ENCODE measurements at places on chromosomes 2 and 18. TPM values are rescaled to one million over a fixed set of nuclear protein-coding genes. Genes with fewer than 3 reads are reported as not detected.

ANKRD23 gene
- total RNA-seq: 4.2 TPM

OTOS gene
- not detected for total RNA-seq

LYPD6B gene
- total RNA-seq: 0.14 TPM

MALL gene
- 2.0 TPM for total RNA-seq

GATA6 gene
- total RNA-seq: 6.6 TPM

TMEM247 gene
- not detected for total RNA-seq

ARHGAP28 gene
- 2.1 TPM for total RNA-seq

TBC1D8 gene
- 10.4 TPM for total RNA-seq

SKA1 gene
- total RNA-seq: 18.7 TPM

EN1 gene
- not detected for total RNA-seq

SPRED2 gene
- total RNA-seq: 6.9 TPM

LIPG gene
- 2.8 TPM for total RNA-seq

GRCh38 chr2:142165790-142166189 lies 35.0 kb upstream of the LRP1B start:
- no peak overlapping the region for H3K4me3 ChIP-seq
- no peaks in the 10 kb centered on the region for H3K36me3 ChIP-seq
- no peaks in the 10 kb centered on the region for H3K27me3 ChIP-seq
- H3K27ac ChIP-seq: no peak overlapping the region

- no peaks in the 10 kb centered on the region for H3K27me3 ChIP-seq
- no peak overlapping the region for H3K4me3 ChIP-seq
- no peaks in the 10 kb centered on the region for H3K36me3 ChIP-seq
- no peak overlapping the region for H3K27ac ChIP-seq
Observed at GRCh38 chr18:74996996-74997395, 211.9 kb downstream of the PTGR3 start.

- no peaks in the 10 kb centered on the region for H3K4me1 ChIP-seq
- H3K27me3 ChIP-seq: no peaks in the 10 kb centered on the region
- no peak overlapping the region for H3K27ac ChIP-seq
- H3K36me3 ChIP-seq: no peaks in the 10 kb centered on the region
- no peak for DNase-seq
Observed at GRCh38 chr2:184945326-184945725, 347.0 kb downstream of the ZNF804A start.

- H3K27me3 ChIP-seq: no peaks in the 10 kb centered on the region
- H3K4me1 ChIP-seq: no peaks in the 10 kb centered on the region
- no peak overlapping the region for H3K4me3 ChIP-seq
- DNase-seq: no peak
- no peaks in the 10 kb centered on the region for H3K36me3 ChIP-seq
Observed at GRCh38 chr18:63736876-63737275, 34.1 kb downstream of the SERPINB11 start.

DNA sequence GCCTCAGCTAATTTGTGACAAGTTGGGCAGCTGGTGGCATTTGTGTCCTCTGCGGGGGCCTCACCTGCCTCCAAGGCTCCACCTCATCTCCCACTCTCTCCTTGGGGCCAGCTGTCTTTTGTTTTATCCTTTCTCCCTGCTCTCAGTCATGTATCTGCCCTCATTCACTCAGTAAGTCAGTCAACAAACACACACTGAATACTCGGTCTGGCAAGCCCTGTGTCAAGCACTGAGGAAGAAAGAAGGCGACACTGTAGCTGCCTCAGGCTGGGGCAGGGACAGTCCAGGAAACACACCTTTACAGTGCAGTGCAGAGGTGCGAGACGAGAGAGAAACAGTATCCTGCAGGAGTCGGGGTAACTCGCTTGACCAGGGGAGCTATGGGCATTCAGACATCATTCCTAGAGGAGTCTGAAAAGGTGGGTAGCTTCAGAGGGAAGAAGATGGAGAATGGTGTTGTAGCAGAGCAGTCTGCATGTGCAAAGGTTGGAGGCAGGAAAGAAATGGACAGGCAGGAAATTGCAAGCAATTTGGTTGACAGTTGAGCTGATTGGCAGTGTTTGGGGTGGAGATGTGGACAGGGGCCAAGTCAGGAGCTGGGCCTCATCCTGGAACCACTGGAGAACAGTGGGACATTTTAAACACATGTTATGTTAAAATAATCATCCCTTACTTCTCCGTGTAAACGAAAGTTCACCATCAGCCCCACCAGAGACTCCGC lies 34.9 kb downstream of the SCTR start:
- DNase-seq: no peak
- no peaks in the 10 kb centered on the region for H3K36me3 ChIP-seq
- peaks cover 54% of the 10 kb centered on the region for H3K4me1 ChIP-seq

- no peaks in the 10 kb centered on the region for H3K36me3 ChIP-seq
- no peaks in the 10 kb centered on the region for H3K4me1 ChIP-seq
- peaks cover 7% of the 10 kb centered on the region for H3K27me3 ChIP-seq
Observed at GRCh38 chr18:59994357-59994756, 94.6 kb downstream of the PMAIP1 start.

- no peak overlapping the region for H3K27ac ChIP-seq
- H3K36me3 ChIP-seq: no peaks in the 10 kb centered on the region
- no peak for DNase-seq
- no peaks in the 10 kb centered on the region for H3K27me3 ChIP-seq
- no peaks in the 10 kb centered on the region for H3K4me1 ChIP-seq
- no peak overlapping the region for H3K4me3 ChIP-seq
Observed at GRCh38 chr2:95048825-95049682, 23.5 kb downstream of the MAL start.

DNA sequence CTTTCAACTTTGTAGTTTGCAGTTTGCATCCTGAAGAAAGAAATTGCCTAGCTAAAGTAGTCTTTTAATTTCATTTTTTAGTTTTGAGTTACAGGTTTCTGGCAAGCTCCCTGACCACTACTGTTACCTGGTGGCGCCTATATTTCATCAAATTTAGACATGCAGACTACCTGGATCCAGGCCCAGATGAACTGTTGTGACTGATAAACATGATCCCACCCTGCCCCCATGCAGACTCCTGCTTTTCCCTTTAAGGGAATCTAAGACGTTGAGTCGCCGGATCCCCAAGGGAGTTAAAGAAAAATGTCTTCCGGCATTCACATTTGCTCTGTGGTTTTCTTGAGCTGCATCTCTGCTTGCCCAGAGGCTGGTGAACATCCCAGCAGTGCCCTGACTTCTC lies 22.2 kb downstream of the METAP1D start:
- DNase-seq: no peak
- no peaks in the 10 kb centered on the region for H3K4me1 ChIP-seq
- no peak overlapping the region for H3K27ac ChIP-seq
- H3K36me3 ChIP-seq: no peaks in the 10 kb centered on the region
- no peak overlapping the region for H3K4me3 ChIP-seq

- no peak overlapping the region for H3K27ac ChIP-seq
- no peak overlapping the region for H3K4me3 ChIP-seq
Observed at GRCh38 chr2:131659168-131659572, 131.5 kb downstream of the CCDC74A start.

DNA sequence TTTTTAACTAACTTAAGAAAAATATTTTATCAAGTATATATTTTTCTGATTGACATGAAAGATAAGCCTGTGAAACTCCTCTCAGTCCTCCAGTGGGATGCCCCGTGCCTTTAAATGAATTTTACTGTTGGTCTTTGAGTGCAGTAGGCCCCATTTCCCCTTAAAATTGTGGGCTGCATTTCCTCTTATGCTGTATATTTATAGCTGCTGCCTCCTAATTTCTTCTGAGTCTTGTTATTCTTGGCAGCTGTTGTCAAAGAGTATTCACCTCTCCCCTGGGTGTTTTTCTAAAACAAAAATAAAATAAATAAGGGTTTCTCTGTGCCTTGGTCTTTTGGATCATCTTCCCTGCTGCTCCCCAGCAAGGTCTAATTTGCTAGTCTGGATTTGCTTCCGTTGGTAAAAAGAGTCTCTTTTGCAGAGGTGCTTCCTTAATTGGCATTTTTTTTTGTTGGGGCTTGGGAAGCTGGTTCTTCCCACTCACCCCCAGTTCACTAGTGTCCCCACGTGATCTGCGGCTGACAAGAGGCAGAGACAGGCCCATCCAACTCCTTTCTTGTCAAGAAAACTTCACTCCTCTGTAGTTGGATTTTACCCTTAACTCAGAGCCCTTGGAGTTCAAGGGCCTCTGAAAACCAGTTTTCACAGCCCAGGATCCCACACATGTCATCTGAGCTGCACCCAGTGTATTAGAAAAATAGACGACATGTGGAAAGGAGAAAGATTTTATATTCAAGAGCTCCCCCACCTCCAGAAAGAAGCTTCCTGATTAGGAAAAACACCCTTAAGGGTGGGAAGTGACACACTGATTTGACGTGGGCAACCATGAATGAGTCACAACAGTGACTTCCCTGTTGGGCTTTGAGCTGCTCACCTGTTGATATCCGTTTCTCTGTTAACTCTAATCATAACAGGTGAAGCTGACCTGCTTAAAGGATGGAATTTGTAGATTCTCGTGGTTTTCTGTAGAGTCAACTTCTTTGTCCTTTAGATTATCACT lies 431.5 kb downstream of the DCDC2C start:
- H3K27me3 ChIP-seq: no peaks in the 10 kb centered on the region
- no peak for DNase-seq
- H3K27ac ChIP-seq: no peak overlapping the region
- H3K4me1 ChIP-seq: no peaks in the 10 kb centered on the region

- H3K27me3 ChIP-seq: no peaks in the 10 kb centered on the region
- H3K4me1 ChIP-seq: peaks cover 3% of the 10 kb centered on the region
- no peaks in the 10 kb centered on the region for H3K36me3 ChIP-seq
- H3K27ac ChIP-seq: no peak overlapping the region
- H3K4me3 ChIP-seq: no peak overlapping the region
Observed at GRCh38 chr2:177724398-177725287, 332.1 kb downstream of the AGPS start.

DNA sequence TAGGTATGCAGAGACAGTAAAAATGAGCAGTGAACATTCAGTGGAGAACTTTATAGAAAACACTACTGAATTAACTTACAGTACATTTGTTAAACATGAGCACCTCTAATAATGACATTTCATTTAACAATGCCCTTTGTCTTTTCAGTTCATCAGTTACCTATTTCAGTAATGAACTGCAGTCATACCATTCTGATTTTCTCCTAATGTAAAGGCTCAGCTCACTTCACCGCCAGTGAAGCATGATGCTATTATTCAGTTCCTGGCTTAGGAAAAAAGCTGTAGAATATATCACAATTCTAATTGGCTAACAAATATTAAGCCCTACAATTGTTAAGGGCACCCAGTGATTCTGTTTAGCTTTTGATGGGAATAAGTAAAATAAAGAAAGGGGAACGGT lies 37.1 kb upstream of the CCDC93 start:
- no peaks in the 10 kb centered on the region for H3K27me3 ChIP-seq
- H3K4me1 ChIP-seq: no peaks in the 10 kb centered on the region
- DNase-seq: no peak
- H3K4me3 ChIP-seq: no peak overlapping the region
- H3K27ac ChIP-seq: no peak overlapping the region
- H3K36me3 ChIP-seq: no peaks in the 10 kb centered on the region

GRCh38 chr2:140701726-140702125 lies 1429.1 kb downstream of the LRP1B start:
- H3K4me1 ChIP-seq: no peaks in the 10 kb centered on the region
- no peak for DNase-seq
- H3K27me3 ChIP-seq: no peaks in the 10 kb centered on the region
- no peak overlapping the region for H3K4me3 ChIP-seq
- H3K27ac ChIP-seq: no peak overlapping the region

DNA sequence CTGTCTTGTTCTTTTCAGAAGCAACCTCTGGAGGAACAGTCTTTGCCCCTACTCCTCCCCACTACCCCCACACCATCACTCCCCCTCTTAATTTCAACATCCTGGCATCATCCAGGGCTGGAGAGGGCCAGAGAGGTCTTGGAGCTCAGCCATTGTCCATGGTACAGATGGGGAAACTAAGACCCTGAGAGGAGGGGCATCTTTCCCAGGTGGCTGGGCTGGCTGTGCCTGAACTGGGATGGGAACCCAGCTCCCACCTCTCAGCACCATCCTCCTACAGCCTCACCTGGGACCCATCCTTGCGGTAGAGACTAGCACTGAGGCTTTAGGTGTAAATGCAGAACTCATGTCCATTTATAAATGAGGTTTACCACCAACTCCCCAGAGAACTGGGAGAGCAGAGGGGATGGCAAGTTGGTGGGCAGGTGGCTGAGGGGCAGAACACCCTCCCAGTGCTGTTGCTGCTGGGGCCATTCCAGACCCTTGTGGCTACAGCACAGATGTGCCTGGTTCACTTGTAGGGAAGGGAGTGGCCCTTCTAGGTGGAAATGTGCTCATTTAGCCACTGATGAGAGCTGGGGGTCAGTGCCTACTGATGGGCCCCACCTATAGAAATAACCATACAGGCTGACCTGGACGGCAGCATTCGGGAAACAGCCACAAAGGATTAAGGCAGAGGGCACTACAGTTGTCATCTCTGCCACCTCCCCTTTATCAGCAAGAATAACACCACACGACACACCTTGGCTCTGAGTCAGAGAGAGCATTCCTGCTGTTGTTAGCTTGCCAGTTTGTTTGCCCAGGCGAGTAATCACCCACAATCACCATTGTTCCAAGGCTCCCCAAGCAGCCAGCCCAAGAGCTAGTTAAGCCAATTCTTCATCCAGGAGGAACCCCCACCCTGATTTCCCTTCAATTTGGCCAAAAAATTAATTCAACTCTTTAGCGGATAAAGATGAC lies 2.1 kb downstream of the MLPH start:
- H3K27me3 ChIP-seq: no peaks in the 10 kb centered on the region
- peaks cover 26% of the 10 kb centered on the region for H3K4me1 ChIP-seq
- DNase-seq: no peak
- peak overlapping the region; percentile 20 for H3K27ac ChIP-seq

DNA sequence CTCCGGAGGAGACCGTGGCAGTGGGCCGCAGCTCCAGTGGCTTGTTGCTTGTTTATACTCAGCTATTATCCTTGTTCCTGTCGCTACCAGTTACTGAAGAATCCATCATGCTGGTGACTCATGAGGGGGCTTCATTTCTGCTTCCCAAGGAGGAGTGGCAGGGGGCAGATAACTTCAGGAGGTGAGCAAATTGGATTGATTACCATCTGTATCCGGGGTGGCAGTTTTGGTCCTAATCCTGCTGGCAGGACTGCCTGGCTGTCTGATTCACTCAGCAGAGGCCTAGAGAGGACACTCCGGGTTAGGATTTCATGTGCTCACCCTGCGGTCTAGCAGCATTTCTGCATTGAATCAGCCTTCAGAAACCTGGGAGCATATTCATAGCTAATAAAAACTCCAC lies 230.0 kb downstream of the ACTR3 start:
- H3K27me3 ChIP-seq: no peaks in the 10 kb centered on the region
- H3K27ac ChIP-seq: no peak overlapping the region
- DNase-seq: no peak
- H3K4me1 ChIP-seq: no peaks in the 10 kb centered on the region
- H3K36me3 ChIP-seq: no peaks in the 10 kb centered on the region
- H3K4me3 ChIP-seq: no peak overlapping the region
